Right hindlimb (tissue), 1 donor: ENCODE measurements at places on chromosomes 2 and 18.

- no peak for DNase-seq
Observed at GRCh38 chr2:73582364-73582763, 59.9 kb downstream of the NAT8 start.

DNA sequence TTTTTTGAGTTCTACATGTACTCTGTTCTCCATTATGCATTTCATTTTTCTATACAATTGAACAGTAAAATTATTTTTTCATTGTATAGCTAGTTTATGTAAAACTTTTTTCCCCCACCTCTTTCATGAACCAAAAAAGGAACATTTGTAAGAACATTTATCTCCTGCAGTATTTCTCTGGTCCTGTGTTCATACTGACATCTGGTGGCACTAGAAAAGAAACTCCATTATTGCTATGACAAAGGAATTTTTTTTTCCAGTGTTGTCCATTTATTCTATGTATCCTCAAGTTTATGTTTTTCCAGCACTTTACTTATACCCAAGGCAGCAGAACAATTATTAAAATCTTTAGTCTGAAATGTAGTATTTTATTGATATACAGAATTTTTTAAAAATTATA is 27.4 kb upstream of the CHAC2 start:
- DNase-seq = no peak

- DNase-seq = no peak
Observed at GRCh38 chr2:122610948-122611609, 855.6 kb downstream of the TSN start.

GRCh38 chr2:119723186-119723585 is 36.5 kb upstream of the PTPN4 start:
- DNase-seq = no peak

DNA sequence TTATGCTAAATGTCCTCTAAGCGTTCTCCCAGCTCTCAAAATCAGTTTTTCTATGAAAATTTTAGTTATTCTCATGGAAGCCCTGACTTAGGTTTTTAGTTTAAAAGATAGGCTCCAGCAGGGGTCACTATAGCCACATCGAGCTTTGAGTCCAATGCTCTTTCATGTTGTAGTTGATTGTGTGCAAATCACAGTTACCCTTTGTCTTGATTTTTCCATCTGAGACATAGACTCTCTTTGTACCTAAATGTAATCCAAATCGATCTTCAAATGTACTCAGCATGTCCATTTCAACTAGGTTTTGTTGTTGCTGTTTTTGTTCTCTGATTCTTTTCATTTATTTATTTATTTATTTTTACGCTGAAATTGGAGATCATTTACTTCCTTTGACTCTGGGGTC is 26.4 kb upstream of the MSTN start:
- DNase-seq = peak; percentile 32

GRCh38 chr2:168137510-168138180 is 109.8 kb downstream of the STK39 start:
- DNase-seq = no peak

GRCh38 chr18:44673256-44673880 is 7.3 kb upstream of the SETBP1 start:
- DNase-seq = peak; percentile 53

- DNase-seq = no peak
Observed at GRCh38 chr2:156455361-156455975, 19.3 kb downstream of the GPD2 start.

- no peak for DNase-seq
Observed at GRCh38 chr2:10026940-10027569, 16.3 kb upstream of the KLF11 start.

- DNase-seq = no peak
Observed at GRCh38 chr2:28366496-28367282, 26.0 kb upstream of the FOSL2 start.

DNA sequence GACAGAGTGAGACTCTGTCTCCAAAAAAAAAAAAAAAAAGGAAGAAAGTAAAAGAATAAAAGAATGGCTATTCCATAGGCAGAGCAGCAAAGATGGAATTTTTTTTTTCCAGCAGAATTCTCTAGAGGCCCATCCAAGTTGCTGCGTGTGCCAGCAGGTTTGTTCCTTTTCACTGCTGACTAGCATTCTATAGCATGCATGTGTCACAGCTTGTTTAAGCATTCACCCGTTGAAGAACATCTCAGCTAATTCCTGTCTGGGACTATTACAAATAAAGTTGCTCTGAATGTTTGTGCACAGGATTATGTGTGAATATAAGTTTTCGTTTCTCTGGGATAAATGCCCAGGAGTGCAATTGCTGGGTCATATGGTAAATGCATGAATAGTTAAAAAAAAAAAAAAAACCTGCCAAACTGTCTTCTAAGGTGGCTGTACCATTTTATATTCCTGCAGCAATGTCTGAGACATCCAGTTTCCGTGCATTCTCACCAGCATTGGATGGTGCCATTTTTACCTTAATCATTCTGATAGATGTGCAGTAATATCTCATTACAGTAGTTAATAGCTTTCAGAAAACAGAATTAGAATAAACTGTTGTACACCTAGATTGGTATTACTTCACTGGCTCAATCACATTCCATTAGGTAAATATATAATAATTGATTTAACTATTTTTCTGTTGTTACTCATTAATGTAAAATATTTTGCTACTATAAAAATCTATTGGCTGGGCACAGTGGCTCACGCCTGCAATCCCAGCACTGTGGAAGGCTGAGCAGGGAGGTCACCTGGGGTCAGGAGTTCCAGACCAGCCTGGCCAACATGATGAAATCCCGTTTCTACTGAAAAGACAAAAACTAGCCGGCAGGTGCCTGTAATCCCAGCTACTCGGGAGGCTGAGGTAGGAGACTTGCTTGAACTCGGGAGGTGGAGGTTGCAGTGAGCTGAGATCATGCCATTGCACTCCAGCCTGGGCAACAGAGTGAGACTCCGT is 47.5 kb upstream of the ASAP2 start:
- no peak for DNase-seq

GRCh38 chr2:127623388-127624319 is 22.3 kb upstream of the GPR17 start:
- no peak for DNase-seq

GRCh38 chr2:231680285-231680991 is 27.9 kb upstream of the PTMA start:
- DNase-seq = no peak

- no peak for DNase-seq
Observed at GRCh38 chr2:24955232-24955631, 16.5 kb downstream of the DNAJC27 start.

DNA sequence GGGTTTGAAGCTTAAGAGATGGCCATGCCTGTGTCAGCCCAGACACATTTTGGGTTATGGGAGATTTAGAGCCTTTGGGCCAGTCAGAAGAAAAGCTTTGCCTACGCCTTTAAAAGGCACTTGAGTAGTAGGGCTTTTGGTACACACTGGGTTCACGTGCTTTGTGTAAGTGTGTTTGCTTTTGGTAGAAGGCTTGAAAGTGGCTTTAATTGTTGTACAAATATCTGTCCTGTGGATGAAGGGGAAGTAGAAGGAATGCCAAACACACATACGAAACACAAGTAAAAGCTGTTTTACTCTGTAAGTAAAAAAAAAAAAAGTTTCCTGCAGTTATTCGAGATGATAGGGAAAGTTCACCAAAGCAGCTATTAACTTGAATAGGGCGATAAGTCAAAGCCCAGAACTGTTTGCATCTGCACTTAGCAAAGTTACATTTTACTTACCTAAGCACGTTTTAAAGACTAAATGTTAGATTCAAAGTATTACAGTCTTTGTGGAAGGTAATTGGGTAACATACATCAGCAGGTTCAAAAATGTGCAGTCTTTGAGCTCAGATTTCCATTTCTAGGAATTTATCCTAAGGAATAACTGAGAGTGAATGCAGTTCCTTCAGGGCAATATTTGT is 75.4 kb downstream of the STK25 start:
- no peak for DNase-seq

- DNase-seq = no peak
Observed at GRCh38 chr2:205267323-205267722, 415.0 kb upstream of the NRP2 start.

- DNase-seq = no peak
Observed at GRCh38 chr2:85310330-85310729, 17.5 kb downstream of the TGOLN2 start.

DNA sequence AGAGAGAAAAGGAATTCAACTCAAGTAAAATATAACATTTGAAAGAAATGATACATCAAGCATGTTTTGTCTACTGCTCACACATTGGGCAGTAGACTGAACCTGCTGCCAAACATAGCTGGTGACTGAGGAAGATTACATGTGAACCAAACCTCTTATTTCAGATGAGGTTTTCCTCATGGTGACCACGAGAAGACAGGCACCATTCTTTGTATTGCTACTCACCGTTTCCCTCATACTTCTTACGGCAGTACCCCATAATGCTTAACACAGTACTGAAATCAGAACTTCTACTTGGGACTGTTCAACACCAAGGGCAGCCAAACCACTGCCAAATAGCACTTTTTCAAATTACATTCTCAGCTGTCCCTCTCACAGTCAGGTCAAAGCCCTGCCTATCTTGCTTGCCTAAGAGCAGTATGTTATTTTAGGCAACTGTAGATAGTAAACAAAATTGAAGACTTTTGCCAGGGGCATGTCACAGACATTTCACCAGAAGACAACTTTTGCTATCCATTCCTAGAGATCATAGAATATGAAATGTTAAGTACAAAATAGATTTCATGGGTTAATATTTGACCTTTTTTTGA is 167.1 kb upstream of the DOK6 start:
- no peak for DNase-seq

DNA sequence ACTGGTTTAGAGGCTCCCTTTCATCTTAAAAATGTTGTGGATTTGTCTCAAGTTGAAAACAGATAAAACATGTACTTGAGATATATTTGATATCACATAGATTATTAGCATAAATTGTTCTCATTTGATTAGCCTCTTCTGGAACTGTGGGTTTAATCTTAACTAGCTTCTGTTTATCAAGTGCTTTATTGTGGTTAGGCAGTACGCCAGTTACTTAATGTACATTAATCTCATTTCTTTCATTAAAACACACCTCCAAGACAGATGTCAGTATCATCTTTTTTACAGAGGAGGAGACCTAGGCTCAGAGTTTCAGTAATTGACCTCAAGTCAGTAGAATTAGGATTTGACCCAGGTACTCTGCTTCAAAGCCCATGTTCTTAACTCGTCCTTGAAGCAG is 21.8 kb downstream of the SFTPB start:
- DNase-seq = no peak

GRCh38 chr2:215668378-215668775 is 232.5 kb upstream of the FN1 start:
- DNase-seq = peak; percentile 48

- no peak for DNase-seq
Observed at GRCh38 chr2:238738917-238739316, 109.0 kb upstream of the TWIST2 start.

DNA sequence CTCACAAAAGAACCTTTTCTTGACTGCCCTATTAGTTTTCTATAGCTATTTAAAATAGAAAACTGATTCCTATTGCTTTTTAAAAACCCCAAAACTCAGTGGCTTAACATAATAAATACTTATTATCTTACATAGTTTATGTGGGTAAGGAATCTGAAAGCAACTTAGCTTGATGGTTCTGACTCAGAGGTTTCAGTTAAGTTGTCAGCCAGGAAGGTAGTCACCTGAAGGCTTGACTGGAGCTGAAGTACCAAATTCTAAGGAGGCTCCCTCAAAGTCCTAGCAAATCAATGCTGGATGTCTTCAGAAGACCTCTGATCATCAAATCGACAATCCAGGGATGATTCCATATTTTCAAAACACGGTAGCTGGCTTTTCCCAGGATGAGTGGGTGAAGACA is 546.6 kb upstream of the CDH2 start:
- no peak for DNase-seq

DNA sequence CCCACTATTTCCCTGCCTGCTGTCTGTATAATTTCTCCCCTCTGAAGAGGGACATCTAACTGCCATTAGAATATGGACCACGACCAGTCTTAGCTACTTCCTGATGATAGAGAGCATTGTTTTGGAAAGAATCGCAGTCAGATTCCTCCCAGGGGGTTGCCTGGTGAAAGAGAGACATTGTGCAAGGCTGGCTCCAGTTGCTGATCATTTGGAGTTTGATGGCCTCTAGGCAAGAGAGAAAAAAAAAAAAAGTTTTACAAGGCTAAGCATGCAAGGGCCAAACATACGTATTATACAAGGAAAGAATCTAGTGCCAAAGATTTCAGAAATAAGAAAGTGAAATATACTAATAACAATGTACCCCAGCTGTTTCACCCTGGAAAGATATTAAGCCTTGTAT is 182.2 kb downstream of the CMPK2 start:
- DNase-seq = no peak

GRCh38 chr2:168090366-168091135 is 156.8 kb downstream of the STK39 start:
- no peak for DNase-seq

- no peak for DNase-seq
Observed at GRCh38 chr2:219698748-219699439, 71.5 kb downstream of the SLC4A3 start.

DNA sequence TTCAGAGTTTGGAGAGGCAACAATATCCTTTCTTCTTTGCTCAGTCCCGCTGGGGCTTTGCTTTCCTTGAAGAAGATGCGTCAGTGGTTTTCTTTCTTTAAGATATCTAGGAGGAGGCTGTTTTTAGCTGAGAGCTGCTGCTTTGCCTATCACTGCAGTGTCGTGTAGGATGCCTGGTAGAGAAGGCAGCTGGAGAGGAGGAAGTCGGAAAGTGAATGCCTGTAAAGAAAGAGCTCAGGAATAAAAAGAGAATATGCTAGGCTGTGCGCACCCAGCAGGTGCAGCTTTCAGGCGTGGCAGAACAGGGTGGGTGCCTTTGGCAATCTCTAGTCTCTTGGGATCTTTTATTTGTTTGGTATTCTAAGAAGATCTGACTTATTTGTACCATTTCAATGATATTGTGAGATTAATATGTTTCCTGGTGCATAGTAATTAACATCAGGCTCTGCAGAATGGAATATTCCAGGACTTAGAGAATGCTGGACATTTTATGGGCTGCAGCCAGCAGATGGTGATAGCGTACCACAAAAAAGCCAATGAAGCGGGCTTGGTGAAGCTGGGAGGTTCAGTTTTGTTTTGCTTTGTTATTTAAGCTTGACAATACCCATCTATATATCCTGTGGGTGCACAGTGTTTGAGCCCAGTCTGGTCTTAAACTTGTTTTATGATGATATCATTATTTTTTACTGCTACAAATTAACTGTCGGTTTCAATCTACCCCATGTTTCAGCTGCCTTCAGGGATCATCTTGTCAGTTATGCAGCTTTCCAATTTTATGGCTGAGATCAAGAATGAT is 34.9 kb downstream of the CAVIN2 start:
- DNase-seq = peak; percentile 83

GRCh38 chr2:173815772-173816171 is 149.4 kb downstream of the SP3 start:
- DNase-seq = no peak

- no peak for DNase-seq
Observed at GRCh38 chr2:238632181-238633060, 205.7 kb downstream of the ASB1 start.

DNA sequence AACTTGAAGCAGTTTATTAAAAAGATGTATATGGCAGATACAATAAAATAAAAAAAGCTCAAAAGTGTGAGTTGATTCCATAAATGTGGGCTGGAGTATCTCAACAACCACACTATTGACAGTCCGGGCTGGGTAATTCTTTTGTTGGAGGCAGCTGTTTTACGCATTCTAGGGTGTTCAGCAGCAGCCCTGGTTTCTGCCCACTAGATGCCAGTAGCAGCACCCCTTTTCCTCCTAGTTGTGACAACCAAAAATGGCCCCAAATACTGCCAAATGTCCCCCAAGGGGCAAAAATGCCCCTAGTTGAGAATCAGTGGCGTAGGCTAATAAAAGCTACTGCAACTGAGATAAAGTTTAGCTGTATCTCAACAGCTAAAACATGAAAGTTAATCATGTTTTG is 44.8 kb downstream of the CHMP3 start:
- no peak for DNase-seq

GRCh38 chr2:109336296-109336695 is 207.3 kb downstream of the SH3RF3 start:
- DNase-seq = peak; percentile 16
